ENCODE measurements at places on chromosomes 7 and 10. TPM values are rescaled to one million over a fixed set of nuclear protein-coding genes. Genes with fewer than 3 reads are reported as not detected.

The PTF1A gene
- not detected for polyA plus RNA-seq

The MMD2 gene
- polyA plus RNA-seq, result 0.59 TPM

The NPFFR1 gene
- polyA plus RNA-seq, result 0.23 TPM

The TAS2R3 gene
- polyA plus RNA-seq, result 0.60 TPM

GRCh38 chr10:30098629-30099028 lies 39.2 kb upstream of the JCAD start:
- no peak for DNase-seq

- DNase-seq, result no peak
These were observed 670 bp downstream of the RCC1L start for GRCh38 chr7:75072981-75073283.

DNA sequence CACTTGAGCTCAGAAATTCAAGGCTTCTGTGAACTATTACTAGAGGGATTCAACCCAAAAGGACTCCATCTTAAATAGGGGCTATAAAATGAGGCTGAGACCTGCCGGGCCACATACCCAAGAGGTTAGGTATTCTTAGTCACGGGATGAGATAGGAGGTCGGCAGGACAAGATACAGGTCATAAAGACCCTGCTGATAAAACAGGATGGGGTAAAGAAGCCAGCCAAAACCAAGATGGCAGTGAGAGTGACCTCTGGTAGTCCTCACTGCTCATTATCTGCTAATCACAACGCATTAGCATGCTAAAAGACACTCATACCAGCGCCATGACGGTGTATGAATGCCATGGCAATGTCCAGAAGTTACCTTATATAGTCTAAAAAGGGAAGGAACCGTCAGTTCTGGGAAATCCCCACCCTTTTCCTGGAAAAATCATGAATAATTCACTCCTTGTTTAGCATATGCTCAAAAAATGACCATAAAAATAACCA lies 101.2 kb upstream of the TRIM24 start:
- no peak for DNase-seq

DNA sequence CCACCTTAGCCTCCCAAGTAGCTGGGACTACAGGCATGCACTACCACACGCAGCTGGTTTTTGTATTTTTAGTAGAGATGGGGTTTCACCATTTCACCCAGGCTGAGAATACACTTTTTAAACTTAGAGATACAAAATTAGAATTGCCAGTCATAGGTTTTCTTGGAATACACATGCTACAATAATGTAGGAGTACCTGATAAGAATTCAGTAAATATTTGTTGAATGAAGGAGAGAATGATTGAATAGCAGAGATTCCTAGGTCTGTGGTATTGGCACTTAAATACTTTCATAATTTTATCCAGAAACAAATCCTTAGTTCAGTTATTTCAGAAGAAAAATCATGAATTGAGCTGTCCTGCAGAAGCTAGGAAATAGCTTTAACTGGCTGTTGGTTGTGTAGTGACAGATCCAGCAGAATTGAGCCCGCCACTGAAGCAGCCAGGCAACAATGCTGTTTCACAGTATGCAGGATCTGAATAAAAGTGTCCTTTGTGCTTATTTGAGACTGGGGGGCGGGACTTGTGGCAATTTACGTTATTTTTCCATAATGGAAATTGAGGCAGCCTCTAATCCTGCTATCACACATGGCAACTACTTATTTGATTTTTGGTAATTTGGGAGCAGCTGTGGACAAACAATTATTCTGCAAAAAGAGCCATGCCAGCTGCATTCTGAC lies 31.5 kb downstream of the NRF1 start:
- DNase-seq, result no peak

DNA sequence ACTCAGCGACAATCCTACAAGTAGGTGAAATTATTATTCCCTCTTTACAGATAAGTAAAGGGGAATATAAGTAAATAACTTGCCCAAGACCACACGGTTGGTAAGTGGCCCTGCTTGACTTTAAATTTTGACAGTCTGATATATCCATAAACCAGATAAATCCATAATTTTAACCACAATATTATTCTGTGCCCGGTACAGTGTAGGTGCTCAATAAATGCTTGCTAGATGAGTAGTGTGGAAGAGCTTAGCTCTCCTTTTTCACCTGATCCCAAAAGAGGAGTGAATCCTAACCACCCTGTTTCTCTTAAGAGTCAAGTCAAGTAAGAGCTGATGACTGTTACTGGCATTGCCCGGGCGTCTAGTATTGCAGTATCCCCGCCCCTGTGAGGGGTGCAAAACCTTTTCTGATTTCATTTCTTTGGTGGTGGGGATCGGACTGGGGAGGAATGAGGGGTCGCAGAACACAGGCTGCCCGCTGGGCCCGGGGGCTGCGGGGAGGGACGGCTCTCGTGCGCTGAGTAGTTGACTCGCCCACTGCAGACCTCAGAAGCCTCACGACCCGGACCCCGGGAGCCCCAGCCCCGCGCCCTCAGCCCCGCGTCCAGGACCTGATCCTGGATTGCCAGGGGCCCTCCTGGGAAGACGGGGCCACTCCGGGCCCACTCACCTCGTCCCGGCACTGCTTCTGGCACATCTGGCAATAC lies 490 bp downstream of the KIN start:
- no peak for DNase-seq

GRCh38 chr10:132539431-132539839 lies 1.8 kb downstream of the INPP5A start:
- DNase-seq, result no peak

DNA sequence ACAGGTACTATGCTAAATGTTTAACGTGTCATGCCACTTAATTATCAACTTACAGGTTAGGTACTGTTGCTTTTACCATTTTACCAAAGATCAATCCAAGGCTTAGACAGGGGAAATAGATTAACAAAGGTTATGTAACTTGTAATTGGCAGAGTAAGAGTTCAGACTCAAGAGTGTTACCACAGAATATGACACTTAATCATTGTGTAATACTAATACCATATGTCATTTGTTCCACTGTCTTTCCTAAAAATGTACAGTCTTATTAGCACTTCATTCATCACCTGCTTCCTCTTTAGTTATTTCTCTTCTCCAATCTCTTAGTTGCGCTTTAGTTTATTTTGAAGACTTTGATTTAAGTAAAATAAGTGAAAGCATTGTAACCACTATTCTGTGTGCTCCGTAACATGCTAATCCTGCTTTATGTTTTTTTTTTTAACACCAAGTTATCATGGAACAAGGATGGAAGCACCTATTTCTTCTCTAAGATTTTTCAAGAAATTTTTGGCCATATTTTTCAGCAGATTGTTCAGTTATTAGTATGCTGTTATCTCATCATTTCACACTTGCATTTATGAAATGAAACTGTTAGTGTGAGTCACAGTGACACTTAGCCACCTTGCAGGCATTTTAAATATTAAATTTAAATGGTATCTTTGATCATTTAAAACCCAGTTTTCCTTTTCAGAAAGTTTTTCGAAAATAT lies 197.3 kb downstream of the PHF14 start:
- no peak for DNase-seq

GRCh38 chr7:6026011-6026819 lies 5.0 kb upstream of the ANKRD61 start:
- no peak for DNase-seq

GRCh38 chr7:119596651-119597050 lies 676.3 kb upstream of the KCND2 start:
- DNase-seq, result no peak

- peak; percentile 62 for DNase-seq
These were observed 12.3 kb downstream of the KLF14 start for GRCh38 chr7:130721486-130722277.

GRCh38 chr10:60611291-60611747 lies 167.0 kb upstream of the CDK1 start:
- no peak for DNase-seq

DNA sequence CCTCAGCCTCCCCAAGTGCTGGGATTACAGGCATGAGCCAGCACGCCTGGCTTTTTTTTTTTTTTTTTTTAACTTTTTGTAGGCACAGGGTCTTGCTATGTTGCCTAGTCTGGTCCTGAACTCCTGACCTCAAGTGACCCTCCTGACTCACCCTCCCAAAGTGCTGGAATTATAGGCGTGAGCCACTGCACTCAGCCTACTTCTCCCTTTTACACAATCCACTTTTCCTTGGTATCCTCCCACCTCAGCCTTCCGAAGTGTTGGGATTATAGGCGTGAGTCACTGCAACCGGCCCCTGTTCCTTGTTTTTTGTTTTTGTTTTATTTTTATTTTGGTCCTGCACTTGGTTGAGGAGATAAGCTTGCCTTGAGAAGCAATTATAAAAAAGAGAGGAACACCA lies 75.9 kb upstream of the KMT2C start:
- DNase-seq, result no peak

DNA sequence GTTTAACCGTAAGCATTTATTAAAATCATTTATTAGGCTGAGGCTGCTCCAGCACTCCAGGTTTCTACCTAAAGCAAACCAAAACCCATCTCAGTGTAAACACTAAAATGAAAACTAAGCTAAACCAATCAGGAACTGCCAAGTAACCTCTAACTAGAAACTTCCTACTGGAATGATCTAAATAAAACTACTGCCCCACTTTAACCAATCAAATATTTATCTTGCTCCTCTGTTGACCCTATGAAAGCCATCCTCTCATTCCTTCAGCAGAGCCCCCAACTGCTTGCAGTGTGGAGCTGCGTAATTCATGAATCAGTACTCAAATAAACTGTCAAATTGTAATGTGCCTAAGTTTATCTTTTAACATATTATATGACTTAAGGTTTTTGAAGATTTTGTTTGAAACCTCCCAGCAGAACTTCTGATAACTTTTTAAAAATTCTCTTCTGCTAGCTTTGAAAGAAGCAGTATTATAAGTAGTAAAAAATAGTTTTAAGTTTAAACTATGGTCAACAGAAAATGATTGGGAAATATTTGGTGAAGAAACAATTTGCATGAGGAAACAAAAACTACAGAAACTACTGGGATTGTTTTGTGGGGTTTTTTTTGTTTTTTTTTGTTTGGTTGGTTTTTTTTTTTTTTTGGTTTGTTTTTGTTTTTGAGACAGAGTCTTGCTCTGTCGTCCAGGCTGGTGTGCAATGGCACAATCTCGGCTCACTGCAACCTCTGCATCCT lies 47.4 kb downstream of the GPR37 start:
- no peak for DNase-seq

GRCh38 chr10:121709675-121710073 lies 111.4 kb upstream of the FGFR2 start:
- DNase-seq, result no peak

- peak; percentile 25 for DNase-seq
These were observed 631.1 kb upstream of the MBL2 start for GRCh38 chr10:53403688-53404087.
